ENCODE measurements at places on chromosomes 7 and 10.

DNA sequence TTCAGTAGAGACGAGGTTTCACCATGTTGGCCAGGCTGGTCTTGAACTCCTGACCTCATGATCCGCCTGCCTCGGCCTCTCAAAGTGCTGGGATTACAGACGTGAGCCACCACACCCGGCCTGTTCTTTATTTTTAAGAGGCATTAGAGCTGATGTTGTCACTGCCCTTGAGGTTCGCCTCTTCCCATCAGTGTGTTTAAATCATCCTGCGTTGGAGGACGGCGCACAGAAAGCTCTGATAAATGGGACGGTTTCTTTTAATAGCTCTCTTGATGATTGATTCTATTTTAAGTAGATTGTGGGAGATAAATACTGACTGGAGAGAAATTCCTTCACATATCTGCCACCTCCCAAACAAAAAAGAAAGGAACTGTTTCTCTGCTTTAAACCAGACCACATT lies 29.0 kb downstream of the UPP1 start:
- no peak for DNase-seq

GRCh38 chr10:21078410-21079329 lies 181.6 kb upstream of the NEBL start:
- peak; percentile 71 for DNase-seq

DNA sequence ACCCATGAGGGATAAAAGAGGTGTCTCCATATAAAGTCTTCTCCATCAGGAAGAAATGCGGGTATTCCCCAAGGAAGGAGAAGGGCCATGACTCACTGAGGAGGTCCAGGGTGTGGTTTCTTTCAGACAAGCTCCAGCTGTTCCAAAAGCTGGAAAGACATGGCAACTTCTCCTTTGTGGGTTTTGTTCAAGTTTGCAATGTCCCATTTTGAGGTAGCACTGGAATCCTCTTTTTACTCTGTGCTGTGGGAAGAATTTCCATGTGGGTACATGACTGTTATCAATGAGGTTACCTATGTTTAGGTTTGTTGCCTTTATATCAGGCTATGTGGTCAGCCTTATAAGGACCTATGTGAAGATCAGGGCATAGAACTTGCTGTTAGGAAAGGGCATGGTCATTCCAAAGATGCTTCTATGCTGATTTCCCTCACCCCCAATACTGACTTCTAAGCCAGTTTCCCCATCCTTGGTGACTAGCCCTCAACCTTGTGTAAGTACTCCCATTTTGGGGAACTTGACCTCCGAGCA lies 697.5 kb downstream of the INHBA start:
- no peak for DNase-seq

- DNase-seq = no peak
Measured at GRCh38 chr10:565146-565545, 124.3 kb downstream of the DIP2C start.

DNA sequence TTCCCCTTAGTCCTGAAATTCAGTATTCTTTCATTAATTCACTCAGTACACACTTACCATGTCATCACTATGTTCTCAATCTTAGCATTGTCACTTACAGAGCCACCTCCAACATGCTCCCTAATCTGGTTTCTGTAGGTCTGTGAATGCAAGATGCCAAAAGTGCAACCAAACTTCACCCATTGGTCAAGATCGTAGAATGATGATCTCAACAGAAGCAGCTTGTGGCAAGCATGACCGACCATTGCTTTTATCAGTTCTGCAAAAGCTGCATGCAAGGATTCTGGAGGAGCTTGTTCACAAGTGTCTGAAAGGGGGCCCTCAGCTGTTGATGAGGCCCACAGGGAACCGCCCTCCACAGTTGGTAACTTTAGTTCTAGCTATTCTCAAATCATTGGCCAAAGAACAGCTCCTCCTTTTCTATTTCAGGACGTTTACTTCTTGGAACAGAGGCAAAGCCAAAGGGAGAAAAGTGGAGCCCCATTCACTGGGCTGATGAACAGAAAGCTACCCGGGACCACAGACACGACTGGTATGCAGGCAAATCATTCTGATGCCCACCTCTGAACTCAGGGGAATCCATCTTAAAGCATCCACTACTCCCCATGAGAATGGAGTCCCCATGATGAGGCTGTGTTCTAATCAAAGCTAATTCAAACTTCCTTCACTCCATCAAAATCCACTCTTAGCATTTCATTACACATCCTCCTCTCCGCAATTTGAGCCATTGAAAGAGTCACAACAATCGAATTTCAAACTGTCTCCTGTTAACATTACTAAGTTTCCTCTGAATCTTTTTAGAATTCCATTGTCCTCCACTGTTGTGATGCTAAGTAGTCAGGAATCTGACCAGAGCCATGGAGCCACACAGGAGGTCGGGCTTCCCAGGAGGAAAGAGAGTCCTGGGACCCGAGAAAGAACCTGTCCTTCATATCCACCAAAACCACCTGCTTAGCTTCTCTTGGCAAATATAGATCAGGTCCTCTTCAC lies 13.9 kb downstream of the GRB10 start:
- peak; percentile 83 for DNase-seq

- DNase-seq = no peak
Measured at GRCh38 chr7:113217314-113217713, 99.0 kb upstream of the SMIM30 start.

DNA sequence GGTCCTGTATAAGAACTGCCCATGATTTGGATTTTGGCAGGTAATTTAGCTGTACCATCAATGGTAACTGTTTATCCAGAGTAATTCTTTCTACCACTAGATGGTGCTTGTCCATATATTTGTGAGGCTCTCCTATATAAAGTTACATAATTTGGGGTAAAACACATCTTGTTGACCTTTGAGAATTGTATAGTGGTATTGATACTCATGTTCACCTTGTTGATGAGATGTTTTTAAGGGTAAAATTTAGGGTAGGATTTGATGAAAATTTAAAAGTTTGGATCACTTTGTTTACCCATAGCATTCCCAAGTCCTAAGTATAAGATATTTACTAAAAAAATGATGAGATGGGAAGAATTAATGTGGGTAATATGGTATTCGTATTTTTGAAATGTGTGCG lies 31.6 kb downstream of the ST7 start:
- DNase-seq = peak; percentile 80

Measured in hematopoietic multipotent progenitor cell treated with erythropoietin and hydrocortisone succinate and interleukin-3 and kit ligand, for 6 days (in vitro differentiated cells).